Stimulated activated CD8-positive, alpha-beta memory T cell treated with anti-CD3 and anti-CD28 coated beads, Interleukin-7, amount 100 ng/mL, for 1 hour (primary cell): ENCODE measurements at places on chromosomes 13 and 19.
A peak's percentile ranks its signal among the peaks of the same experiment; 100 is the strongest.

- no peak for DNase-seq
Measured at GRCh38 chr13:39641645-39642044, 13.8 kb upstream of the COG6 start.

DNA sequence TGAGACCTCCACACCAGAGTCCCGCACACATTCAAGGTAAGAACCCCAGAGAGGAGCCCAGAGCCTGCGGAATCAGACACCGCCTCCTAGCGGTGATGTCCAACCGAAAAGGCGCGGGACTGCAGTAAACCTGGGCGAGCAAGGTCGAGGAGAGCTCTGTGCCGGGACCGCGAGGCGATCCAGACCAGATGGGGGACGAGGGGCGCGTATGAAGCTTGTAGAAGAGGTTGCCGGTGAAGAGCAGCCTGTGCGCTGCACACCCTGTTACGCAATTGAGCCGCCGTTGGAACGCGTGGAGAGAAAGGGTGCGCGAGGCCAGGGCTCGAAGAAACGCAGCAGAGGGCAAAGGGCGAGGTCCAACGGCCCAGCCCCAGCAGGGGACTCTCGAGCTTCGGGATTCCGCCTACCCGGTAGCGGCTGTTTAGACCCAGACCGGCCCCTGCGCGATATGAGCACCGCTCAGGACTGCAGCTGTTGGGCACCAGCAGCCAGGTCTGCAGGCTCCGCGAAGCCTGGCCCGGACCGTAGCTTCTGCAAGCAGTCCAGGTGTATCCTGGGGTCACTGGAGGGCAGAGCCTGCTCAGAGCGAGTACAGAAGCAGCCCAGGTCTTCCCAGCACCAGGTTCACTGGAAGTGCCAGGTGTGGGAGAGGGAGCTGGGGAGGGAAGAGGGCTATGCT lies 65.9 kb upstream of the ZNF599 start:
- DNase-seq = peak; percentile 1

- no peak for DNase-seq
Measured at GRCh38 chr13:86606264-86606663, 807.0 kb upstream of the SLITRK6 start.

DNA sequence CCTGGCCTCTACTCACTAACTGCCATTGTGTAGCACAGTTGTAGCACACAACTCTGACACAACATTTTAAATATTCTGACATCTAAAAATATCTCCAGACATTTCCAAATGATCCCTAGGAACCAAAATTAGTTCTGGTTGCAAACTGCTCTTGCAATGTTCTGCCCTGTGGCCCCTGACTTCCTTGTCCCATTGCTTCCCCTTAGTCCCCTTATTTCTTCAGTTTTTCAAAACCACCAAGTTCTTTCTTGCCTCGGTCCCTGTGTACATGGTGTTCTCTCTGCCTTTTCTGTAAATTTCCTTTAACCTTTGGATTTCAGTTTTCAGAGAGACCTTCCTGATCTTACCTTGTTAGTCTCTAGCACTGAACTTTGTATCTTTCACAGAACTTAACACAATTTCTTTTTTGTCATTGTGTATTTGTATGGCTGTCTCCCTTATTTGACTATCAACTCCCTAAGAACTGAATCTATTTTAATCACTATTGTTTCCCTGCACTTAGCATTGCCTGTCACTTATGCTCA lies 87.6 kb upstream of the MLNR start:
- no peak for DNase-seq
